Inflammatory macrophage treated with lipopolysaccharide for 4 hours (primary cell): ENCODE measurements at places on chromosomes 3 and 15.

GRCh38 chr15:29866337-29866736, 44.1 kb upstream of the TJP1 start:
- no peak for DNase-seq

DNA sequence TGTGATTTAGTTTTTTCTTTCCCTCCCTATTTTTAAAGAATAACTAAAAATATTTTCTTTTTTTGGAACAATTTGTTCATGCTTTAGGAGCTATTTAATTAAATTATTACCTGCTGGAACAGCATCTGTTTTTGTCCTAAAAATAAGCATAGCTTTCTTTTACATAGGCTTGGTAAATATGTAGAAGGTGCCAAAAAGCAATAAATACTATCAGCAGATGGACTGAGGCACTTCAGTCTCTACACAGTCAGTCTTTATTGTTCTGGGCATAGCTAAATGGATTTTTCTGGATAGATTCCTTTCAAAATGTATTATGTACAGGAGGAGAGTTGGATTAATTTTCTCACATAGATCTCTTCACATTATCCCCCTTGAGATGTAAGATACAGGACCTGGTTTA, 223.5 kb downstream of the NAALADL2 start:
- no peak for DNase-seq

- no peak for DNase-seq
These were observed 294.4 kb upstream of the SLCO3A1 start for GRCh38 chr15:91559066-91559465.

GRCh38 chr3:48143567-48143966, 44.6 kb downstream of the CDC25A start:
- DNase-seq: no peak

GRCh38 chr3:14772533-14773138, 46.1 kb upstream of the FGD5 start:
- no peak for DNase-seq

DNA sequence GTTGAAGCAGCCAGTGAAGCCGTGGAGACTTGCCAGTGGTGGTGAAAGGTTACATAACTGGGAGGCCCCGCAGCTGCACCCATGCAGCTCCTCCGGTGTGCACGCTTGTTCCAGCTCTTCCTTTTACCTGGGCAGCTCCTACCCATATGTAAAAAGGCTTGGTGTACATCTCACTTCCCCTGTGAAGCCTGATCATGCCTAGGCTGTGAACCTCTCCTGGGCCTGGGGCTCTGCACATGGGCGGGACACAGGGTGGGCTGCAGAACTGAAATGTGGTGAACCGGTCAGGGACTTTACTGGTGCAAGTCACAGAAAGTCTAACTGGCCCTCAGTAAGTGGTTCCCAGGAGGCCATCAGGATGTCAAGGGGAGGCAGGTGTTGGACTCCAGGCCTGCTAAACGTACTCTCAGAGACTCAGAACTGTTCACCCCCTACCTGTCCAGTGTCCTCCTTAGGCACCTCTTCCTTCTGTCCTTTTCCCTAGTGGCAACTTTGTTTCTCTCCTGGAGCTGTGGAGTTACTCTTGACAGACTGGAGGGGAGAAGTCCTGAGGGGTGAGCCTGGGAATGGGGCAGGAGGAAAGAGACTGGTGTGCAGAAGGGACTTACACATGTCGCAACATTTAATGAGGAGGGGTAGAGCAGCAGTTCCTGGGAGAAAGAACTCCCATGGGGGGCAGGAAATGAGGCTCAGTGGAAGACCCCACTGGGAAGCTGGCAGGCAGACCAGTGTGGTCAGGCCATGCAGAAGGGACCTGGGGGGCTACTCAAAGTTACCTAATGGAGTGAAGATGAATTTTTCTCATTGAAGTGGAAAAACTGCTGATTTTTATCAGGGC, 148.1 kb downstream of the EEFSEC start:
- no peak for DNase-seq

GRCh38 chr3:126111566-126112475, 27.9 kb upstream of the SLC41A3 start:
- DNase-seq: no peak
